ENCODE measurements at places on chromosomes 16 and 17.

GRCh38 chr16:77858060-77858459 is 69.7 kb downstream of the VAT1L start:
- DNase-seq: no peak

GRCh38 chr17:61700252-61700651 is 109.2 kb upstream of the NACA2 start:
- no peak for DNase-seq

DNA sequence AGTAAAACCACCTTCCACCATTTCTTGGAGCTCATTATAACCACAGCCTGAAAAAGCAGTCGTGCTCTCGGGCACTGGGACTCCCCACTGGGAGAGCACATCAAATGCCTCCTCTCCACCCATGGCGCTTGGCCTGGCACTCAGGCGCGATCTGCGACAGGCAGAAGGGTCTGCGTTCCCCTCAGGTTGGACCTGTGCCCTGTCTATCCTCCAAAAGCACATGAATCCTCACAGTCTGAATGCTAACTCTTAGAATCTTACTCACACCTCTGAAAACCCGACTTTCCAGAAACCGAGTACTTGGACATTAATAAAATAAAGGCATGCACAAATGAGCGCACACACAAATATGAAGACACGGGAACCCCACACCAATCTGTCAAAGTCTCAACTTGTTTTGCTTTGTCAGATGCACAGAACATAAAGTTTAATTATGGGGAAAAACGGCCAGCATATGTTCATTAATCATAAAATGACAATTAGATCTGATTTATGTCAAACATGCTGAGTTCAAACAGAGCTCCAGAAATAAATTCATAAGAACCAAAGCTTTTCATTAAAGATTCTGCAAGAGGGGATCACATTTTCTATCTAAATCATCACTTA is 20.5 kb upstream of the FAAP100 start:
- no peak for DNase-seq

GRCh38 chr17:75720656-75721462 is at the start of gene ITGB4:
TSS of gene ITGB4 (plus strand) at chr17:75721459. CDS start at chr17:75724704, 3,245 bp downstream.
- peak; percentile 42 for DNase-seq

DNA sequence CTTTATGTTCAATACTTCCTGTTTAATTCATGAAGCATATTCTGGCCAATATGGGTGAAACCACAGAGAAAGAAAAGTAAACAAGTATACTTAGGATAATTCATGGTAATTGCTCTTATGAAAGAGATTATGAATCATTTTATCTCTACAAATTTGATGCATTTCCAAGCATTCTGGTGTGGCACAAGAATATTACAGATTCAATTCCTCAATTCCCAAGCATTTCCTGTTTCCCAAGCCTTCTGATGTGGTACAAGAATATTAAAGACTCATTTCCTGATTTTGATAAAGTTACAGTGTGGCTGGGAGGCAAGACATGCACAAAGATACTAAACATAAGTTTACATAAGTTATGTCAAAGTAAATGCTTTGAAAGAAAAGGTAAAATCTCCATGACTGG is 126.1 kb upstream of the NUDT7 start:
- no peak for DNase-seq

- peak; percentile 37 for DNase-seq
These were observed 534.1 kb downstream of the GRIN2A start for GRCh38 chr16:9647981-9648701.

- no peak for DNase-seq
These were observed 19.1 kb upstream of the HEXD start for GRCh38 chr17:82399041-82399441.

- no peak for DNase-seq
These were observed 15.3 kb downstream of the NLRC5 start for GRCh38 chr16:57004387-57005250.

DNA sequence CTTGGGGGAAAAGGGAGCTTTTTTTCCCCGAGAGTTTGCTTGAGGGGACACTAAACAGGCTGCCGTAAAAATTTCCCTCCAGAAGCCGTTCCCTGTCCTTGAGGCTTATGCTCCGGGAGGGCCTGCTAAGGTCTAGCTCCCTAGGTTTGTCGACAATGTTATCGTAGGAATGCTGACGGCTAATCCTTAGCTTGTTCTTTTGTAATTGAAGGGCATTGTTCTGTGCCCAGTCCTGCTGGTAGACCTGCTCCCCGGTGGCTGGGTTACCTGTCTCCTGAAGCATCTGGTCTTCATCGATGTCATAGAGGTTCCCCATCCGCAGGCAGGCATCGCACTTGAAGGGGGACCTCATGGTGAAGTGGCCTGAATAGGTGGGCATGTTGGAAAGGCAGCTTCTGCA is 418.7 kb downstream of the GRIN2A start:
- no peak for DNase-seq

DNA sequence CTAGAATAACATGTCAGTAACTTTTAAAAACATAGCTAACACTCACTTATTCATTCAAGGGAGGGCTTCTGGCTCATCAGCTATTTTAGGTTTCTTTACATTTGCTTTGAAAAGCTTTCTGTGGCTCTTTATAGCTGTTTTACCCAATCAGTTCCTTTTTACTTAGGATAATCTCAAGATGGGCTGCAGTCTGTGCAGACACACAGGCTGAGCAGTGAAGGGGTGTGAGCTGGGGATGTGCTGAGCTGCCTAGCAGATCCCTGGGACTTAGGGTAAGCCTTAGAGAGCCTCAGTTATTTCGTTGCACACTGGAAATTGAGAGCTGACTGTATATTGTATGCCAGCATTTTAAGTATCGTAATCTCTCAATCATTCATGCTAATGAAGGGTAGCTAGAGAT is 30.2 kb upstream of the NOL11 start:
- no peak for DNase-seq

DNA sequence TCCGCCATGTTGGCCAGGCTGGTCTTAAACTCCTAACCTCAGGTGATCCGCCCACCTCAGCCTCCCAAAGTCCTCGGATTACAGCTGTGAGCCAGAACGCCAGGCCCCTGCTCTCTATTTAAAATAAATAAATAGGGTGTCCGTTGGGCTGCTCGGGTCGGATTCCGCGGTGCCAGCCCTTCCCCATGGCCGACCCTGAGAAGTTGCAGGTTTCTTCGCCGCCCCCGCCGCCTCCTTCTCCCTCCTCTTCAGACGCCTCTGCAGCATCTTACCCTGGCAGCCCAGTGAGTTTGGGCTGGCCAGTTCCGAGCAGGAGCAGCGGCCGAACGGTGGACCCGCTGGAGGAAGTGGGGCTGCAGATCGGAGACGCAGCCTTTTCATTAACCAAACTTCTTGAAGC is 1.7 kb upstream of the LUC7L start:
- no peak for DNase-seq
